ENCODE measurements at places on chromosomes 5 and 9.

DNA sequence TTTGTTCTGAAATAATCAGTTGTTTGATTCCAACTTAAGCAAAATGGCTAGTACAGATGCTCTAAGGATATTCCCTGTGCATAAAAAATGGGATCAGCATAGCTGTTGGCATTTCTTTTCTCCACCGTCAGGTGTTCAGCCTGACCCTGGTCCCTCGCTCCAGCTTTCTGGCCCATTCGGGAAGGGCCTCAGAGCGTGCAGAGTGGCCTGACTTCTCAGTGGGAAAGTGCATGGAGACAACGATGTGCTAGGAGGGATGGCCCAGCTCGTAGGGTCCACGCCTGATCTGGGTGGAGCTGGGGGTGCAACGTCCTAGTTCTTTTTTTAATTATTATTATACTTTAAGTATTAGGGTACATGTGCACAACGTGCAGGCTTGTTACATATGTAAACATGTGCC, 319.1 kb upstream of the IRX4 start:
- no peak for DNase-seq

GRCh38 chr5:172573986-172574870, 66.8 kb upstream of the NEURL1B start:
- DNase-seq, result no peak

GRCh38 chr5:55724281-55724680, 12.2 kb upstream of the SLC38A9 start:
- DNase-seq, result no peak

GRCh38 chr5:13660072-13660471, 284.4 kb downstream of the DNAH5 start:
- DNase-seq, result no peak

DNA sequence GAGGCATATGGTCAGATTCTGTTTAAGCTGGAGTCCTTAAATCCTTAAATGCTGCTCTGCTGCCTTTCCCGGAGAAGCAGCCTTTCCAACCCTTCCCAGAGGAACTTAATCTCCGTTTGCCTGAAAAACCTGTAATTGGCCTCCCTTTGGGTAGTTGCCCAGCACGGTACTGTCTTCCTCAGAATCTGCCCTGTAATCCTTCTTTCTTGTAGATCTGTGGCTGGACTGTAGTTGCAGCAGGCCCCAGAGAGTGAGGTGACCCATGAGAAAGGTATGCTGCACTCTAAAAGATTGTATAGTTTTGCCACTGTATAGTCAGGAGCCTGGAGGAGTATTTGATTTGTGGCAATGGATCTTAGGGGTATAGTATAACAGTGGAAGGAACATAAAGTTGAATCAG, 11.7 kb downstream of the SPIN1 start:
- no peak for DNase-seq

DNA sequence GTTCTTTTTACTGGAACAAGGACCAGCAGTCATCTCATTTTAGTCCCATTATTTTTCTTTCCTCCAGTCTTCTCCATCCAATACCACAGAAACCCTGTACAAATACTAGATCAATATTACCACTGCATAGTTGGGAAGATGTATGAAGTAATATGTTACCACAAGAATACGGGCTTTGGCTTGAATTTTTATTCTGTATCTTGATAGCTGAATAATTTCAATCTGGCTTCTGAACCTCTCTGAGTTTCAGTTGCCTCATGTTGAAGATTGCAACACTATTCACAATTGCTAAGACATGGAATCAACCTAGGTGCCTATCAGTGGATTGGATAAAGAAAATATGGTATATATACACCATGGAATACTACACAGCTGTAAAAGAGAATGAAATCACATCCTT, 82.9 kb downstream of the SGCD start:
- no peak for DNase-seq

DNA sequence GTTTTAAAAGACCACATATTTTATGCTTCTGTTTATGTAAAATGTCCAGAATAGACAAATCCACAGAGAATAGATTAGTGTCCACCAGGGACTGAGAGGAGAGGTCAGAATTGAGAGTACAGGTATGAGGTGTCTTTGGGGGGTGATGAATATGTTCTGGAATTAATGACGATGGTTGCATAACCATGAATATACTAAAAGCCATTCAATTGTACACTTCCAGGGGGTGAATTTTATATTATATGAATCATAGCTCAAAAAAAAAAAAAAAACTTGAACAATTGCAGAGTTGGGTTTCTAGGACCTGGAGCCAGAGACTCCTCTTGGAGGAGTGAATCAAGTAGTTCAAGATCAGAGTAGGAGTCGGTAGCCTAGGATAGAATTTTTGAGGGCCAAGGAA, 57.8 kb upstream of the RUSC2 start:
- no peak for DNase-seq

DNA sequence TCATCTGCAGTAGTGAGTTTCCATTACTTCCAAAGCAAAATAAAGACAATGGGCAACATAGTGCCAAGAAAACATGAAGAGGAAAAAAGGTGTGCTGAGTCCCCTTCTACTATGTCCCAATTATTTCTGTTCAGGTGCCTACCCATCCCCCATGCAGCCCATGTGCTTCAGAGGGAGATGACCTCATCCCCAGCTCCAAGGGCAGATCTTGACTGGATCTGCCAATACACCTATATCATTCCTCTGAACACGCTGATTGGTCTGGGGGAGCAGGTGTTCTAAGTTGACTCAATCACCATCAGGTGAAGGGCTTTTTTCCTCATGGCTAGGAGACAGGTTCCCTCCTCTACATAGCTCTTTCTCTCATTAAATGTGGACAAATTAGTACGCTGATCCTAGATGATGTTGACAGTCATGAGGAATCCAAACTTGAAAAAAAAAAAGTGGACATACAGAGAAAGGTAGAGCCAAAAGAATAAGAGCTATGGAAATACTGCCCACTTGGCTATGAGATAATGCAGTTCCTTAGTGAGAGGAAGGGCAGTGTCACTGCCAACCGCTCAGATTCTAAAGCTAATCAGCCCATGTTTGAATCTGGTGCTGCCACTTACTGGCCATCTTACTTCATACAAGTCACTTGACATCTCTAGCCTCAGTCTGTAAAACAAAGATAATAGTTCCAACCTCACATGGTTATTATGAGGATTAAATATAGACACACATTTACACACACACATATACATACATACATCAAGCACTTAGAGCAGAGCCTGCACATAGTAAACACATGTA, 23.1 kb downstream of the PRELID2 start:
- no peak for DNase-seq

DNA sequence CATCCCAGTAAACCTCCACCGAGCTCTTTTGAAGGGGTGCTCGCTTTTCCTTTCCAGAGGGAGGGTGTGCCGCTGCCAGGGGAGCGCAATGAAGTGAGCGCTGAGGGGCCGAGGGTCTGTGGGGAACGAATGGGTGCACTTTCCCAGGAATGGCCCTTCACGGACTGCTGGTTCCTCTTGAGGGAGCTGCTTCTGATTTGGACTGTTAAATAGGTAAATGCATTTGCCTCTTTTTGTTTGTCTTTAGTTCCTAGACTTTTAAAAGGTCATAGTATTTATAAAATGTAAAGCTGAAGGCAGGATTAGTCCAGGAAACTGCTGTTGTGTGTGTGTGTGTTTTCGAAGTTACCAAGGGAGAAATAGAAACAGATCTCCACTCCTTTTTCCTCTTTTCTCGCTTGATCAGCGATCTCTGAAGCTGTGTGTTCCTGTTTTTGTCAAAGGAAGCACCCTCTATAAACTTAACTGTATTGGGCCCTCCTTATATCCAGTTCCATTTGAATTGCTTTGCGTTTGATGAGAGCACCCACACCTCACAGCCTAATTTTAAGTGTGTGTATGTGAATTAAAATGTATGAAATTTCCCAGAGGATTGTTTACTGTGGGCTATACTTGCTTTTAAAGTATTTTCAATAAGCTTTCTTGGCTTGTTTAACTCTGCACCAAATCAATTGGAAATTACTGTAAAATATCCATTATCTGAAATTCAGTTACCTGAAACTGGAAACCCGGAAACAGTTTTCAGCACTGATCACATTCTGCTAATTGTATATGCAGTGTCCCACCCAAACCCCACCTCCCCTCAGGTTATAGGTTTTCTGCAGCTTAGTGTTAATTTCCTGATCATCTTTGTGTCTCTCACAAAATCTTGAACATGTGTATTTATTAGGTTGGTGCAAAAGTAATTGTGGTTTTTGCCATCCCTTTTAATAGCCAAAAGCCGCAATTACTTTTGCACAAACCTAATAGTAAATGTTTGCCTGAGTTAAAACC, 966 bp downstream of the SNX2 start:
- no peak for DNase-seq

DNA sequence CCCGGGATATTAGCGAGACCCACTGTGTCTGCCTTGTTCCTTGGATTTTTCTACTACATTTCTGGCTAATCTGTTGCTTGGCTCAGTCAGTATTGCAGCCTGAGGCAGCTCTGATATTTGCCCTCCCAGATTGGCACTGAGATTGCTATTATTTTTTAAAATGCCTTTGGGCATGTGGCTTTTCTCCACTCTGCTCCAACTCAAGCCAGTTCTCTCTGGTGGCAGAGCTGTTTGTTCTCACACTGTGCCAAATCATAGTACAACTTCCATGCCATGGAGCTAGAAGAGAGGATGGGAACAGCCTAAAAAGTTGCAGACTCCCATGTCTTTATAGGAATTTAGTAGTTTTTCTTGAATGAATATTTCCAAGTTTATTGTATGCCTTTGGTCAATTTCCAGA, 155.9 kb upstream of the ATP10B start:
- DNase-seq, result no peak

DNA sequence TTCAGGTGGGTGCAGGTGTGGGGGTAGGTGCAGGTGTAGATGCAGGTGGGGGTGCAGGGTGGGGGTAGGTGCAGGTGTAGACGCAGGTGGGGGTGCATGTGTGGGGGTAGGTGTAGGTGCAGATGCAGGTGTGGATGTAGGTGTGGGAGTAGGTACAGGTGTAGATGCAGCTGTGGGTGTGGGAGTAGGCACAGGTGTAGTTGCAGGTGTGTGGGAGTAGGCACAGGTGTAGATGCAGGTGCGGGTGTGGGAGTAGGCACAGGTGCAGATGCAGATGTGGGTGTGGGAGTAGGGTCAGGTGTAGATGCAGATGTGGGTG, 94.6 kb downstream of the PHF2 start:
- DNase-seq, result no peak

- no peak for DNase-seq
Observed at GRCh38 chr5:115309751-115310370, 13.4 kb upstream of the CCDC112 start.

GRCh38 chr9:110029429-110029955, 178.5 kb downstream of the C9orf152 start:
- no peak for DNase-seq

DNA sequence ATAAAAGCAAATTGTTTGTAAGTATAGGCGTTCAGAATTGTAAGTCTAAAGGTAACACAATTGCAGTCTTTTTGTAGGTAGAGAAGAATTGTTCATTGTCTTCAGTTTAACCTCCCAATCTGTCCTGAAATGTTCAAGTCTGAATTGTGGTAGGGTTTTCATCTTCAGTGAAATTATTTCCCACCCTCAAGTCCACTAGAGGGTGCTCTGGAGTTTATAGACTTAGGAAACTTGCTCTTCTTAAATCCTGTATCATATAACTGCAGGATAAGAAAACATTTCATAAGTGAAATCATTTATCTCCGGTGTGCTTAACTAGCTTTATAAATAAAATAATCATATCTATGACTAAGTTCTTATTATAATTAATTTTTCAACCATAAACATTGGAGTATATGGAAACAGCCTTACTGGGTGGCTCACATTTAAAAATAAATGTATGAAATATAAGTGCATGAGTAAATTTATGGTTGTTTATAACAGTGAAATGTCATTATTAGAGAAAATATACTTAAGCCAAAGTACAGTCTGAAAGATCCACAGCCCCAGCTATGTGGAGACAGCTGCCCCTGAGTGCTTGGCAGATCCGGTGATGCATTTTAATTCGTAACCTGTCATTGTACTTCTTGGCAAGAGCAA, 182.4 kb upstream of the OTULINL start:
- DNase-seq, result no peak

GRCh38 chr5:79561525-79561893, 47.6 kb upstream of the HOMER1 start:
- DNase-seq, result peak; percentile 79

DNA sequence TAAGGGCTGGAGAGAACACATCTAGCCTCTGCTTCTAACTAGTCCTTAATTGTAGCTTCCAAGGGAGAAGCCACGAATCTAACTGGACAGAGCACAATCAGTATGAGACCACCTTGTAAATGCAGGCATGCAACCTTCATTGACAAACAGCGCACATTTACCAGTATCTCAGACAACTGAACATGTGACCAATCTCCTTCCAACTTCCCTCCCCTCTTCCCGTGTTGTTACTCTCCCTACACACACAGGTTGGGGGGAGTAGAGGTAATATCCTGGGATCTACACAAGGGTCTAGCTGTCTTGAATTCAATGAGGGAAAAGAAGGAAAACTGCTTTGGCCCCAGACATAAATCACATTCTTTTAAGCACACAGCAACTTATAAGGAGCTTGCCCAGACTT, 77.6 kb downstream of the LIFR start:
- DNase-seq, result no peak

- DNase-seq, result no peak
Observed at GRCh38 chr9:107106416-107106815, 176.7 kb upstream of the RAD23B start.

DNA sequence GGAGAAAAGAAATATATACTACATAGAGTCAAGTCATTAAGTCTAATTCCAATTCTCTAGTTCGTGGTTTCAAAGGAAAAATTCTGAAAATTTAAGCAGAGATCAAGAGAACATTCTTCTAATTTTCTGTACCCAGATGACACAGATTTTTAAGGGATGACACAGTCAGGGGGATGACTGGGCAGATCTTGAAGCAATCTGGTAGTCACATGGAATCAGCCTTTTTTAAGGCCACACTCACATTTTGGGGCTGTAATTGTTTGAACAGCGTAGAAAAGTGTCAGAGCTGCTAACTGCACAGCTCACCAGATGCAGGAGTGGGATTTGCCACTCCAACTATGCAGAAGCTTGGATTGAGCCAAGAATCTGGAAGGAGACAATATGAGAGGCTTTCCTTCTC, 20.4 kb downstream of the PDE4D start:
- no peak for DNase-seq

GRCh38 chr9:131590907-131591844, 45.9 kb downstream of the PRRT1B start:
- DNase-seq, result peak; percentile 90

DNA sequence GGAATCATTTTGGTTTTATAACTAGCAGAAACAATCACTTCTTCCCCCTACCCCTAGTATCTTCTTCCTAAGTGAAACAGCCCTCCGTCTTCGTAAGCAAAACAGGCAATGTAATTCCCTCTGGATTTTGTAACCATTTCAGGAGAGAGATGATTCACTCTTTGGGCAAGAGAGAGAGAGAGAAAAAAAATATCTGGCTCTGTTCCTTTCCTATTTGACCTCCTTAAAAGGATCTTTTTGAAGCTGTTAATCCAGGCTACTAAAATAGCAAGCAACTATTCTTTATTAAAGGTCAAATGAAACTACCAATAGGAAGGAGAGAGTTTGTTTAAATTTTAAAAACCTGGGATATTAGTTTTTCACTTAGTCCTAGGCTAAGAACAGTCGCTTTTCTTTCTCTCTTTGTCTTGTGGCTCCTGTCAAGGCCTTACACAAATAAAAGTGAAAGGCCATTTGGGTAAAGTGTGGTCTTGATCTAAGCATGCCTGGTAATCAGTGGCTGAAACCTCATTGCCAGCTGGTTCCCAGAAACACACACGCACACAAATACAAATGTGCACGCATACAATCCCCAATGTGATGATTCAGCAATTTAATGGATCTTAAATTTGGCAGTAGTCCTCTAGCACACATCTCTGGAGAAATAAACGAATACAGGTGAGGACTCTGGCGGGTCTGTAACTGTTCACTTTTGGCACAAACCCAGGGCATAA, 70.2 kb downstream of the PRUNE2 start:
- DNase-seq, result no peak

Data from activated CD8-positive, alpha-beta memory T cell treated with anti-CD3 and anti-CD28 coated beads for 24 hours (primary cell).